Progenitor cell of endocrine pancreas (in vitro differentiated cells): ENCODE measurements at places on chromosomes 2 and 18.

- H3K4me1 ChIP-seq: no peaks in the 10 kb centered on the region
- peaks cover 12% of the 10 kb centered on the region for H3K27me3 ChIP-seq
- H3K36me3 ChIP-seq: peaks cover 2% of the 10 kb centered on the region
Measured at GRCh38 chr2:241565411-241565810, 6.9 kb downstream of the BOK start.

GRCh38 chr2:128501700-128502099, 183.0 kb upstream of the HS6ST1 start:
- no peaks in the 10 kb centered on the region for H3K36me3 ChIP-seq
- DNase-seq: no peak
- no peak overlapping the region for H3K27ac ChIP-seq
- no peak overlapping the region for H3K4me3 ChIP-seq
- peaks cover 84% of the 10 kb centered on the region for H3K27me3 ChIP-seq
- peaks cover 22% of the 10 kb centered on the region for H3K4me1 ChIP-seq

DNA sequence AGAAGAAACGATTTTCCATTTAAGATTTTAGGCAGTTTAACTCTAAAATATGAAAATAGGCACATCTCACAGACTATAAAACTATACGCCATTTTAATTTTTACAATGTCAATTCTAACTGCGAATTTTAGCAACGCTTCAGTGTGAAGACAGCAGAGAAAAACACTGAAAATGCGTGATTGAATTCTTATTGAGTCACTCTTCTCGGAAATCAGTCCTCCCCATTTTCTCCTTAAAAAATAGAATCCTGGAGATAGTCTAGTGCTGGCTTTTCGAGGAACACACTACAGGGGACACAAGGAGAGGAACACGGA, 373 bp upstream of the TAF4B start:
- H3K27me3 ChIP-seq: peaks cover 60% of the 10 kb centered on the region
- peaks cover 4% of the 10 kb centered on the region for H3K4me1 ChIP-seq
- no peaks in the 10 kb centered on the region for H3K36me3 ChIP-seq
- no peak for DNase-seq
- peak overlapping the region; percentile 94 for H3K27ac ChIP-seq

DNA sequence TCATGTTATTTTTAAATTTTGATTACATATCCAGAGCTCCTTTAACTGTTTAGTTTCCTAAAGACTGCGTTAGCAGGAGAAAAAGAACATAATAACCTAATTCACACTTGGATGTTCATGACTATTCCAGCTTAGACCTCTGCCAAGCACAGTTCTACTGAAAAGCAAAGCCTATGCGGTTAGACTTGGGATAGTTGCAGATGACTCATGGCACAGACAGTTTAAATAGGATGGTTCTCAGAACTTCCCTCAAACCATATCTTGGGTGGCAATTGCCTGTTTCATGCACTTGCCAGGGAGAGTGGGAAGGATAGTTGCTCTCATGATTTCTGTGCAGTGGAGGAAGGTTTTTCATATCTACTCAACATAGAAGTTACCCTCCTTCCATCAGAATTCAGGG, 149.7 kb upstream of the KLHL29 start:
- no peak for DNase-seq
- no peak overlapping the region for H3K4me3 ChIP-seq

DNA sequence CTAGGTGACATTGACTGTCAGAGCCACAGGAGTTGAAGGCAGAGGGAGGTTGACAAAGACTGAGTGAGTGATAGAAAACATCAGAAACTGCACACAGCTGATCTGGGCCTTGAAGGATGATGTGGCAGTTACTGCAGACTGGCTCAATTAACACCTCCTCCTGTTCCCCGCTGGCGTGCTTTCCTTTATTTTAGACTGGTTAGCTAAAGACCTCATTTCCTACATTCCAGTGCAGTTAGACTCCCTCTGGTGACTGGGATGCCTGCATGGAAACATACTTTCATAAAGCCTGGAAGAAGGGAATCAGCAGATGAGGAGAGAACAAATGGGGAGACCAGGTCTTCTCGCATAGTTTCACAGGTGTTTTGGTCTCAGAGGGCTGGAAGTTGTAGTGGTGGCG, 7.1 kb downstream of the TPGS2 start:
- H3K4me1 ChIP-seq: peaks cover 13% of the 10 kb centered on the region
- no peaks in the 10 kb centered on the region for H3K27me3 ChIP-seq
- no peak overlapping the region for H3K4me3 ChIP-seq
- DNase-seq: no peak
- H3K36me3 ChIP-seq: peaks cover 24% of the 10 kb centered on the region

GRCh38 chr2:179239195-179239594, 25.4 kb downstream of the SESTD1 start:
- H3K27me3 ChIP-seq: no peaks in the 10 kb centered on the region
- H3K36me3 ChIP-seq: peaks cover 7% of the 10 kb centered on the region
- H3K27ac ChIP-seq: no peak overlapping the region

DNA sequence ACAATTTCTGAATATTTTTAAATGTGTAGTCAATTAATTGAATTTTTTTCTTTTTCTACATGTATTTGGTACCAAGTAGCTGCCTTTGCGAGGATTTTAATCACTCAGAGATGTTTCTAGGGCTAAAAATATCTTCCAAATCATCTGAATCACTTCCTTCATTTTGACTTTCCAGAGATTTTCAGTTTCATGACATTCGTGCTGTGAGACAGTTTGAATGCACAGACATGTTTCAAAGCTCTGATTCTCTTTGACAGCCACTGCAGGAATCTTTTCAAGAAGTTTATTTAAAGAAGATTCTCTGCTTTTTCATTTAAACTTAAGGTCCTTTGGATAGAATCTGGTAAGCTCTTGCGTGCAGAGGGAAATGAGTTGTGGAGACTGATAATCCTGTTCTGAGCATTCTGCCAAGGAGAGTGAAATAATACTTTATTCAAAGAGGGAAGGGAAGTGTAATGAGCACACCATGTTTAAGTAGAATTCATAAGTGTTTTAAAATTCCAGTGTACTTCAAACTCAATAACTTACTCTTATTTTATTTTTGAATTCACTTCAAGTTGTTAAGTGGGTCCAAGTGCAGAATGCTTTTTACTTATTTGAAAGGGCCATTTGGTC, 9.7 kb downstream of the CYBRD1 start:
- H3K27me3 ChIP-seq: peaks cover 10% of the 10 kb centered on the region
- no peak for DNase-seq
- H3K27ac ChIP-seq: no peak overlapping the region
- no peaks in the 10 kb centered on the region for H3K36me3 ChIP-seq
